ENCODE measurements at places on chromosomes 4 and X. TPM values are rescaled to one million over a fixed set of nuclear protein-coding genes. Genes with fewer than 3 reads are reported as not detected.

Gene IQSEC2
- total RNA-seq = 23.1 TPM

Gene ZGRF1
- total RNA-seq = 3.4 TPM

DNA sequence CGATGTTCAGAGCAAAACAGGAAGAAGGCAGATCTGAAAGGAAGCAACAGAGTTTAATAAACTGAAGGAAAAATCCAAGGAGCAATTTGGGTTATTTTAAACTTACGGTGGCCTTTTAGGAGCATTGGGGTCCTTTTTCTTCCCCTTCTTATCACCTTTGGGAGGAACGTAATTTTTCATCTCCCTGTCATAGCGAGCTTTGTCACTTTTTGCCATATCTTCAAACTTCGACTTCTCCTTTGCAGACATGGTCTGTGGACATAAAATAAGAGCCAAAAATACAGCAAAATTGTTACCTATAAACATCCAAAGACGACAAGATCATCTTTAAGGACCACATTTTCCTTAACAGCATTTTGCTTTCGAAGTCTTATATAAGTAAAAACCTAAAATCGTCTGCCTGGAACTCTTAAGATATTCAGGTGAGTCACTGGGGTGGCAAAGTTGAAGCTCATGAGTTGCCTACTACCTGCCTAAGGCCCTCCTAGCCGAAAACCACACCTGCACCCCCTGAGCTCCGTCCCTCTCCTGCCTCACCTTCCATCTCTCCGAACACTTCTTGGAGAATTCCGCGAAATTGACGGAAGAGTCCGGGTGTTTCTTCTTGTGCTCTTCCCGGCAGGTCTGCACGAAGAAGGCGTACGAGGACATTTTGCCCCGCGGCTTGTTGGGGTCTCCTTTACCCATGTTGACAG is 1.0 kb downstream of the HMGB2 start:
- H3K4me1 ChIP-seq = no peaks in the 10 kb centered on the region
- H3K27me3 ChIP-seq = no peaks in the 10 kb centered on the region
- H3K36me3 ChIP-seq = no peaks in the 10 kb centered on the region
- peak overlapping the region; percentile 100 for H3K27ac ChIP-seq
- H3K4me3 ChIP-seq = peak overlapping the region; percentile 91

- H3K27me3 ChIP-seq = no peaks in the 10 kb centered on the region
- DNase-seq = no peak
- no peak overlapping the region for H3K27ac ChIP-seq
- H3K36me3 ChIP-seq = no peaks in the 10 kb centered on the region
- no peaks in the 10 kb centered on the region for H3K4me1 ChIP-seq
- no peak overlapping the region for H3K4me3 ChIP-seq
Observed at GRCh38 chr4:43113196-43113595, 220.7 kb downstream of the GRXCR1 start.

DNA sequence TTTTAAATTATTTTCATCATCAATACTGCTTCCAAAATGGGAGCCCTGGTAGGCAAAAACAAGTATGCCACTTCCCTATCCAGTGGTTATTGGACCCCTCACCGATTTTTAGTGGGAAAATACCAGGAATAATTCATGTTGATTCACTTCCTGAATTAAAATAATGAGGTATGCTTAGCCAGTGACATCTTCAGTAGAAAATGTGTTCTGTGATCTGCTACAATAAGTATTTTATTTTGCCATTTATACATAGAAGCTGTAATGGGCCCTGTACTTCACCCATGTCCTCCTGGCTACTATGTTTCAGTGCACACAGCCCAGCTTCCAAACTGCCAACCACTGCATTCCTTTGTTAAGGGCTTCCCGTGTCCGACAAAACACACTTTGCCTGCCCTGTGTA is 41.0 kb upstream of the KLHL34 start:
- H3K27ac ChIP-seq = no peak overlapping the region
- no peak for DNase-seq
- H3K36me3 ChIP-seq = no peaks in the 10 kb centered on the region
- no peak overlapping the region for H3K4me3 ChIP-seq
